ENCODE measurements at places on chromosomes 7 and 10.

- DNase-seq: no peak
These were observed 52.3 kb upstream of the COL13A1 start for GRCh38 chr10:69749178-69750010.

DNA sequence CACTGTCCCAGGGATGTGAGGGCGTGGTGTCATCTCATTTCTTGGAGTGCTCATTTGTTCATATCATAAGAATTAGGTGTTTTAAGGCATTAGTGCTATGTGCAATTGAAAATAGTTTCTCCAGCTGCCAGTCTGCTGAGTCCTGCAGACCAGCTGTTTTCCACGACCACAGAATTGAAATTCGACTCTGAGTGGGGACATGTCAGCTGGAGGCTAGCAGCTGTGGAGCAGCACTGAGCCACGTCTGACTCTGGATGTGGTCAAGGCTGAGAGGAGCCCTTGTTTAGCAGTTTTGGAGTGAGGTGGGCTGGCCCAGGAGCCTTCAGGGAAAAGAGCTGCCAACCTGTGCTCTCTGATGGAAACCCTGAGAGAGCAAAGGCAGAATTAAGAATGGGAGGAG, 156.3 kb upstream of the GRB10 start:
- DNase-seq: no peak

DNA sequence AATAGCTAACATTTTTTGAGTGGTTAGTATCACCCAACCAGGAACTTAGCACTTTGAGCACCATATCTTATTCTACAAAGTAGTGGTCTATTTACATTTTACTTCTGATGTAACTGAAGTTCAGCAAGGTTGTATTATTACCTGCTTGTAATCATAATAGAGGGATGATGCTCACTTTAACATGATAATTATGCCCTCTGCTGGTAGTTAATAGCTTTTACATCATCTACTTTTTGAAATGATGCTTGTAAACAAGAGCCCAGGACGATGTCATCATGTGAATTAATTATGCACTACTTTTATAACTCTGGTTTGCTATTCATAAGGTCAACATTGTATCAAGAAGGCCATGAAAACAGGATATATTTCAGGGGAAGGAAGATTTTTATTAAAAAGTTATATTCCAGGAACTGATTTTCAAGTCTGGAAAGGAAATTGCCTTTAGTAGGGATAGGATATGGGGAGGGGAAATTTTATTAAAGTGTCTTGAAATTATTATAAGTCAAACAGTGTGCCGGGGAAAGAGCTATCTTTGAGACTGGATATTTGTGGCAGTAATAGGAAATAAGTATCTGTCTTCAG, 80.3 kb upstream of the SCIN start:
- no peak for DNase-seq

DNA sequence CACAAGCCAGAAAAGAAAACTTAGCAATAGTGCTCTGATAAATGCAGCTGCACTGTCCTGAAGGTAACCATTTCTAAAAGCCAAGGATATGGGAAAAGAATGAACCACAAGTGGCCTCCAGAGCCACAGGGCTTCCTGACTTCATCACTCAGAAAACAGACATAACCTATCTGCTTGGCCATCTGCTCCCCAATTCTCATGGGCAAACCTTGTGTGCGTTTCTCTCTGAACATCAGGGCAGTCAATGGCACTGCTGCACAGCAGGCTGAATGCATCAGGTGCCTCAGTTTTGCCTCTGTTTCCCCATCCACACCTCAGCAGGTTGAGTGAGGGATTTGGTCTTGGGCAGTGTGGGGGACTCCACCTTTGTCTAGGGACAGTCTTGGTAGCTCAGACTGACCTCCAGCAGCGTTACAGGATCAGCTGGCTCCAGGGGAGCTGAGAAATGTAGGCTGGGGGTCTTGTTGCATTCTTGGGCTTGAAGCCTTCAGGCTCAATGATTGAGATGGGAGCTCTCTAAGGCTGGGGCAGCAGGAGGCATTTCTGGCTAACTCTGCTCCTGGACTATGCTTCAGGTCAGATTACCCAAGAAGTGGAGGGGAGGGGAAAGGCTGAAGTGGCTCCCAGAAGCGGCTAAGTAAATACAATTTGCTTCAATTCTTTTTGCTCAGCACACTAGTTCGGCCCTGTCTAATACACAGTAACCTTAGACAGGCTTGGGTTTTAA, 23.6 kb upstream of the PDLIM1 start:
- no peak for DNase-seq

DNA sequence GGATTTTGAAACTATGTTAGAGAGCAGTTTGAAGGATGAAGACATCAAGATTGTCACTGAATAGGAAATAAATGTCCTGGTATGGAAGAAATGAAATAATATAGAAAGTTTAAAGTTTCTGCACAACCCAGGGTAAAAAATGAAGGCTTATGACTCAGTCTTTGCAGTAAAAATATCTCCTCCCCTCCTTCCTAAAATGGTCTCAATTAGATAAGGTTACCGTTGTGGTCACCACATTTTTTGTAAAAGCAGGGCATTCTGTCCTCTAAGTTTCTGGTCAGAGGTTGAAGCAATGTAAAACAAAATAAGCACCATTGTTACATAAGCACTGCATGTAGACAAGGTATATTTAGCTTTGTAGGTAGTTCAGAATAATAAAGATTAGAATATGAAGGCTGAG, 403.5 kb downstream of the SUGCT start:
- DNase-seq: no peak

DNA sequence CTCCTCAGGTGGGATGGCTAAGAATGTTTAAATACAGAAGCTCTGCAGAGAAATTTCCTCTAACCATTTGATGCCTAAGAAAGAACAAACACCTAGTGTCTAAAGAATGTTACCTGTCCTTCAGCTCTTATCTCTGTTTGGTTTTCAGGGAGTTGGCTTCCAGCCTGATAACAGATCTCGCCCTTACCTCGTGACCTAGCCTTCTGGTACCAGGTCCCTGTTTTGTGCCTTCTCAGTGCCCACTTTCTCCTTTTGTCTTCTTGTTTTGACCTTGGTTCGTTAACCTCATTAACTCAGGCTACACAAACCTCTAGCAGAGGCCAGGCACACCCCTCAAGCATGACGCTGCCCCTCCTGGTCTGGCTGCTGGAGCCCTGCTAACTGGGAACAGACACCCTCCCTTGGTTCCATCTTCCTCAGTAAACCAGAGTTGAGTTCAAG, 16.1 kb upstream of the RAB11FIP2 start:
- DNase-seq: no peak

DNA sequence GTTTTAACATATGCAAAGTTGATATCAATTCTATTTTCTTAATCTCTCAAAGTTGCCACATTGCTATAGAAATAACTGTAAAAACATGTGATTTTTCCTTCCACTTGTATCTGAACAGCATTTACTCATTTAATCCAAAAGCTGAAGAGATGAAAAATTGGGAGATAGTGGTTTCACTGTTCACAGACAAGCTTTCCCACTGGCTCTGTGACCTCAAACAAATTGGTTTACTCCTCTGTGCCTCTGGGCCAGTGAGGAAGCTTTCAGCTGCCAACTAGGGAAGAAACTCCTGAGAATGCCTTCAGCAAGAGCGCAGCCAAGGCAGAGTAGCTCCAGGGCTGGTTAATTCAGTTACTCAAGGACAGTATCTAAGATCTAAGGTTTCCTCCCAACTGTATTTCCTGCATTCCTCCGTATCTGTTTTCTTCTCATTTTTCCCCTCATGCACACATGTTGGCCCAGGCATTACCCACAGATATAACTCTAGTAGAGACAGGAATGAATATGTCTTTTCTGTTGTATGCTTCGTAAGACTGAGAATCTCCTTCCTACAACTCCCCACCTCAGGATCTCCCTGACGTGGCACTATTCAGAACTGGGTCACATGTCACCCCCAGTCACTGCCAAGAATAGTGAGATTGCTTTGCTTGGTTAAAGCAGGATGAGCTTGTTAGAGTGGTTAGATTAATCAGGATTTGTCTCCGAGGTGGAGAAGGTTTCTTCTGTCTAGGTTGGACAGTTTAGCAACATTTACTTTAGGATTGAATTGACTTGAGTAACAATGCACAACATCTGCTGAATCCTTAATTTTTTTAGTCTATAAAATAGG, 315.7 kb downstream of the NRG3 start:
- DNase-seq: no peak

- DNase-seq: no peak
These were observed at the start of gene TBX20 for GRCh38 chr7:35253710-35254495. Gene TBX20, minus strand, starts transcription at chr7:35254100. Its CDS starts 480 bp downstream, at chr7:35253620.

DNA sequence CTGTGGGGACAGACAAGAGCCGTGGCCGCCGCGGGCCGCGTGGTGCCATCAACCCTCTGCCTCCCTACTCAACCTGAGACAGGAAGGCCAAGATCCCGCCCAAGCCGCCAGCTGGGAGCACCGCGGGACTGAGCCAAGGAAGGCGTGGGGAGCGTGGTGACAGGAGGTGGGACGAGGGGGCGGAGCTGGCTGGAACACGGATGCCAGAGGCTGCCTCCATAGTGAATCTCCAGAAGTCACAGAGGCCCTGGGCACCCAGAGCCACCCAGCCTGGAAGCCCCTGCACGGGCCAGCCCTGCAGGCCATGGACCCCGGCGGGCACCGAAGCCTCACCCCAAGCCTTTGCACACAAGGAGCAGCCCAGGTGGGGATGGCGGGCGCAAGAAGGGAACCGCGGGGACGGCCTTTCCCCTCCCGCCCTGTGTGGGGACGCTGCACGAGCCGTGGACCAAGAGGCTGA, 18.1 kb upstream of the DPYSL4 start:
- DNase-seq: no peak

DNA sequence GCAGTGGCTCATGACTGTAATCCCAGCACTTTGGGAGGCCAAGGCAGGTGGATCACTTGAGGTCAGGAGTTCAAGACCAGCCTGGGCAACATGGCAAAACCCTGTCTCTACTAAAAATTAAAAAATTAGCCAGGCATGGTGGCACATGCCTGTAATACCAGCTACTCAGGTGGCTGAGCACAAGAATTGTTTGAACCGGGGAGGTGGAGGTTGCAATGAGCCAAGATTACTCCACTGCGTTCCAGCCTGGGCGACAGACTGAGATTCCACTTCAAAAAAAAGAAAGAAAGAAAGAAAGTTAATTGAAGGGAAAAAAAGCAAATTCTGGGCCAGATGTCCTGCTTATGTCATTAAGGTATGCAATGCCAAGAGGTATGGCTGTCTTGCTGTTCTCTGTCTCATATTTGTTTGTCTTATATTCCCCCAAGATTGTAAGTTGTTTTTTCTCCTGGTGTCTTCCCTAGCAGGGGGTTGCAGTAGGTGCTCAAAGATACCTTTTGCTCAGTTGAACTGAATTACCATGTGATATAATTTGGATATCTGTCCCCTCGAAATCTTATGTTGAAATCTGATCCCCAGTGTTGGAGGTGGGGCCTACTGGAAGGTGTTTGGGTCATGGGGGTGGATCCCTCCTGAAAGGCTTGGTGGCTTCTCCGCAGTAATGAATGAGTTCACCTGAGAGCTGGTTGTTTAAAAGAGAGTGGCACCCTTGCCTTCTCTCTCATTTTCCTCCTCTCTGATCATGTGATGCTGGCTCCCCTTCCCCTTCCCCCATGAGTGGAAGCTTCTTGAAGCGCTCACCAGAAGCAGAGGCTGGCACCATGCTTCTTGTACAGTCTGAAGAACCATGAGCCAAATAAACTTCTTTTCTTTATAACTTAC, 60.9 kb downstream of the MYOF start:
- DNase-seq: no peak

DNA sequence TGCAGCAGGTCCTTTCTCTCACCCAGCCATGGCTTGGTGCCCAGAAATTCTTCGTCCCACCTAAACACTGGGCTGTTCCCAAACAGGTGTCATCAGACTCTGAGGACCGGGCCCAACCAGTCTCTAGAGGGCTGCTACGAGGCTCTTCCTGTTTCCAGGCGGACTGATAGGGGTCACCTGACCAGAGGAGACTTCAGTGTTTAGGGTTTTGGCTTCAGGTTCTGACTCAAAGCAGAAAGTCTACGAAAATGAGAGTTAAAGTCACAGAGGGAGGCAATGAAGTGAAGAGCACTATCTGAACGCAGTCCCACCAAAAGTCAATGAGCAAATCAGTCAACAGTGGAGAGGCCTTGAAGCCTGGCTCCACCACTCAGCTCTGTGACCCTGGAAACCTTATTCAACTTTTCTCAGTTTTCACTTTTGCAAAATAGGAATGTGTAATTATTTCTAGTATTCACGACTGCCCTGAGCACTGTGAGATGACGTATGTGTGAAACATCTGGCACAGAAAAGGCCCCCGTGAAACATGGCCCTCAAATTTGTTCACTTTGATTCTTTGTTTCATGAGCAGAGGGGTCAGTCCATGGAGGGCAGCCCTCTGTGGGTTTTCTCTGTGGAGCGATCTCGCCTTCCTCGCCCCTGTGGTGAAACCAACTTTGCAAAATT, 189.9 kb upstream of the PDE1C start:
- DNase-seq: no peak

DNA sequence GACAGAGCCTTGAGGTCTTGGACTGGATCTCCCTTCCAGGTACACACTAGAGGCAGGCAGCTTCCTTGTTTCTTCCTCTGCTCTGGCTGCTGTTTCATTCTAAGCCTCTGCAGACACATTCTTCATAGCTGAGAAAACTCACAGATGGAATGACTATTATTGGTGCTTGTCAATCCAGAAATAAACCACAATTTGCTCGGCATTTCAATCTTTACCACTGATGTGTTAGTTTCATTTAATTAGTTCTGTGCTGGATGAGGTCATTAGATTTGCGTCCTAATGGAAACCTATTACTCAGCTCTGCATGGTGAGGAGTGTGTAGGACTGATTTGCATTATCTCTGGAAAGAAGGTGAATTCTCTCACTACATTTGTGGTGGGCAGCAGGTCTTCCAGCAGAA, 392.5 kb downstream of the NRG3 start:
- no peak for DNase-seq

DNA sequence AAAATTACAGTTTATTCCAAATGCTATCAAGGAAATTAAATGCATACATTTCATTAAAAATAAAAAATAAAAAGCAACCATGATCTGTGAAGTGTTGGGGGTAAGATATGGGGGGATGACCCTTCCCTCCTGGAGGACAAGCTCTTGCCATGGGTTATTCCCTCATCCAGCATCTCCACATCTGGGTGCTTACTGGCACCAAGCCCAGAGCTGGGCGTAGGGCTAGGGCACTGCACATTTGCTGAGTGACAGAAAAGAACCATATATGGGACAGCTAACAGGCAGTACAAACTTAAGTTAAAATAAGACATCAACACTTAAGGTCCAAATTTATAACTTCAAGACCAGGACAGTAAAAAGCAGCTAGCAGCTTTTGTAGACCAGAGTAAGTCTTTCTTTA, 10.2 kb downstream of the CCDC6 start:
- DNase-seq: no peak

DNA sequence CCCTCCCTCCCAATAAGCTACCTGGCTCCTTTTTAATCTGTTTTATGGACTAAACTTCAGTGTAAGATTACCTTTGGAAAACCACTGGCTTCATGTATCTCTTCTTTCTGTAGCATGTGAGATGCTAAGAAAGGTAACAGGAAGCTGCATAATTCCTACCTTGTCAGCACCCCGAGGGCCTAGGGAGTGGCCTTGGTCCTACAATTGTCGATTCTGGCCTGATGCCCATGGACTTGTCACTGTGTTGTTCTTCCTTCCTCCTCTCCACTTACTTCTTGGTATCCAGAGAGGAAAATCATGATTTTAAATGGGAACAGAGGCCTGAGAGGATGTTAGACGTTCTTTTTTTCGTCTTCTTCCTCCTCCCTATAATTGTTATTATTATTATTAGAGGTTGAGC, 42.9 kb upstream of the PDZD8 start:
- no peak for DNase-seq

- no peak for DNase-seq
These were observed 163.1 kb upstream of the AGR3 start for GRCh38 chr7:17044861-17045260.
